GM12892 (cell line): ENCODE measurements at places on chromosomes 7 and 10.

DNA sequence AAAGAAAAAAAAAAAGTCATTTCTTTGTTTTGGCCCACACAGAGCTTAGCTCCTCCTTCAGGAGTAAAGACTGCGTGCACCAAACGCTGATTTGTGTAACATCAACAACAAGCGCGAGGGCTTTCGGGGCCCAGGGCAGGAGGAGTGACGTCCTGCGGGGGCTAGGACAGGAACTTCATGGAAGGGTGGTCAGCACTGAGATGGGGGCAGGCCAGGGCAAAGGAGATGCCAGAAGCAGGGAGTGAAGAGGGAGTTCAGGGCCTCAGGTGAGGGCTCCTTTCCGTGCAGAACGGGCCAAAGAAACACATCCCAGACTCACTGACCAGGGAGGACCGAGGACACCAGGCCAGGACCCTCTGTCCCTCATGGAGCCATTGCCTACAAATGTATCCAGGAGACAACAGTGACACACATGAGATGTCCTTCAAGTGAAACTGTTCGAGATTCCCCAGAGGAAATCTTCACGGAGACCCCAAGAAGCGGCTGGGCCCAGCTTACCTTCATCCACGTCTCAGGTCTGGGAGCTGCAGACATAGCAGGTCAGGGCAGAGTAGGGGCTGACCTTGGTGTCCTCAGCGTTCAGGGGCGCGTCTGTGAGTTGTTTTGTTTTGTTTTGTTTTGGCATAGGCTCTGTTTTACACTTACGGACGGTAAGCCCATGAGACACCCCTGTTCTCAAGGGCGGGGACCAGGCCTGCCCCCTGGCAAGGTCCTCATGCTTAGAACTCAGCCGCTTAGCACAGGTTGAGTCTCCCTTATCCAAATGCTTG, 30.4 kb upstream of the SHH start:
- no peak for DNase-seq

GRCh38 chr7:85521108-85521694, 334.3 kb upstream of the SEMA3D start:
- no peak for DNase-seq

DNA sequence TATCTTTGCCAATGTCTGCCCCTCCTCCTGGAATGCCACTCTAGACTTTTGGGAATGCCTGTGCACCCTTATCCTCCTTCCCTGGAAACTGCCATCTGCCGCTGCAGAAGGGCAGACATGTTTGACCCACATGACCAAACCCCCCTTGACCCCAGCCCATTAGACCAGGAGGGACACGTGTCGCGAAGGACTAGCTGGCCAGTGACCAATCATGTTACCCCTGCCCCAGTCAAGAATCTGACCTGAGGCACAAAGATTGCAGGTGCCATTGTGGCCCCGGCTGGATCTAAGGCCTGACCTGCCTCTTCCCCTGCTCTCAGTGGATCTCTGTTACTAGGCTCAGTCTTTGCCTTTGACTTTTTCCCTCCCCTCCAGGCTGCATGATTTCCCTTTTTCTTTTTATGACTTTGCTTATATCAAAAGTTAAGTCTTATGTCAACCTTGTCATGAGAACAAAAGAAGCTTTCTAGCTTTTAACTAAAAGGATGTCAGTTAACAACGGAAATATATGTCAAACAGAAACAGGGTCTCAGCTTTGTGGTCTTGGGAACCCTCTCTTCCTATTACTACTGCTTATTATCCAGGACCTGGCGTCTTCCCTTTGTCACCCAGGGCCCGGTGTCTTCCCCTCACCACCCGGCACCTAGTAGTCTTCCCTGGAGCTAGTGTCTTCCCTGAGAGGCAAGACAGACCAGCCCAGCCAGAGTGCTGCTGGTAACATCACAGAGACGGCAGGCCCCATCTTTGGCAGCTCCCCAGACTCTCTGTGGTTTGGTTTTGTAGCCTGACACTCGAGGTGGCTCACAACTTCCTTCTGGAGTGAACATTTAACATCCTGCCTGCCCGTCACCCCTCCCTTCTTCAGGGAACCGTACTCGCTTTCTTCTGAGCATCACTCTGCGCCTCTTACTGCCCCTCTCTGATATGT, 24.4 kb upstream of the PPIF start:
- no peak for DNase-seq

DNA sequence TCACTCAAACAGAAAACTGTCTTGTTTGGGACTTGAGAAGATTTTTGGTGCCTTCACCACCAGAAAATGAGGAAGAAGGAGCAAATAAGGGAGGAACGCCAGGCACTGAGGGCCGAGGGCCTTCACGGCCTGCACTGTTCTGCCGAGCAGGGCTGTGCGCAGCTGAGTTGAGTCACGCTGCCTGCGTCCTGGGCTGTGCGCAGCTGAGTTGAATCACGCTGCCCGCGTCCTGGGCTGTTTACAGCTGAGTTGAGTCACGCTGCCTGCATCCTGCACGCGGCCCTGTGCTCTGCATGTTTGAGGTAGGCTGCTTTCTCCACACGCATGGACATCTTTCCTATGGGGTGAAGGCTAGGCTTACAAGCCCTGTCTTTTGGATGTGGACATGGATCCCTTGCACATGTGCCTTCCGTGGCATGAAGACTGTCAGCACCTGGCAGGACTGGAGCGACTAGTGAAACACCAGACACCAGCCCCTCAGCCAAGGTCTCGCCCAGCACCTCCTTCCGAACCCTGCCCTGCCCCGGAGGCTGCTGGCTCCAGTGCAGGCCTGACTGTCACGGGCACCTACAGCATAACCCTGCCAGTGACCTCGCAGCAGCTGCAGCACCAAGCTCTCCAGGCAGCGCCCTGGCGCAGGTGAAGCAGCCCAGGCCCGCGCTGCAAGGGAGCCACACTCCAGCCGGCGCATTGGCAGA, 96.7 kb downstream of the HTR5A start:
- DNase-seq = no peak

DNA sequence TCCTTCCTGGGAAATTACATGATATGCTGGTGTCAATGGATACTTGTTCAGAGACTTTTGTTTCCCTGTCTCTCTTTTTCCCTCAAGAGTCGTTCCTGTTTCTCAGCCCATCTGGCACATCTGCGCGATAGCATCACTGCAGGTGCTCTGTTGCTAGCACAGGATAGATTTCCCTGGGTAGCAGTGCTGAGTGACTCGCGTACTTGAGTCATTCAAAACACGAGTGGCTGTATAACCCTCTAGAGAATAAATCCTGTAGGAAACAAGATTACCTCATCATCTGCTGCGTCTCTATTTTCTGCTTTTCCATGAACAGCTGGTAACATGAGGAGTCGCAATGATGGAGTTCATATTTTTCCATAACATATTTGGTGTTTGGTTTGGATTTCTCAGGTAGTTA, 452.0 kb upstream of the FZD8 start:
- no peak for DNase-seq

GRCh38 chr10:51879238-51879637, 179.8 kb upstream of the CSTF2T start:
- DNase-seq = no peak

- no peak for DNase-seq
Measured at GRCh38 chr7:18648849-18649758, 153.6 kb downstream of the HDAC9 start.

- peak; percentile 56 for DNase-seq
Measured at GRCh38 chr10:69317175-69317604, 38.9 kb downstream of the HK1 start.

GRCh38 chr7:46725838-46726237, 804.8 kb upstream of the IGFBP3 start:
- DNase-seq = no peak

GRCh38 chr7:80410081-80410480, 101.8 kb downstream of the GNAT3 start:
- no peak for DNase-seq

- DNase-seq = no peak
Measured at GRCh38 chr10:114541797-114542160, 116.3 kb downstream of the ABLIM1 start.

- DNase-seq = no peak
Measured at GRCh38 chr7:127732306-127732705, 80.3 kb downstream of the SND1 start.

GRCh38 chr7:2521341-2521745, 1.8 kb downstream of the LFNG start:
- no peak for DNase-seq

GRCh38 chr7:49151146-49151545, 226.8 kb downstream of the CDC14C start:
- DNase-seq = no peak

- DNase-seq = no peak
Measured at GRCh38 chr10:34768972-34769330, 46.1 kb downstream of the PARD3 start.

GRCh38 chr10:99232360-99232999, 3.2 kb downstream of the HPSE2 start:
- no peak for DNase-seq

DNA sequence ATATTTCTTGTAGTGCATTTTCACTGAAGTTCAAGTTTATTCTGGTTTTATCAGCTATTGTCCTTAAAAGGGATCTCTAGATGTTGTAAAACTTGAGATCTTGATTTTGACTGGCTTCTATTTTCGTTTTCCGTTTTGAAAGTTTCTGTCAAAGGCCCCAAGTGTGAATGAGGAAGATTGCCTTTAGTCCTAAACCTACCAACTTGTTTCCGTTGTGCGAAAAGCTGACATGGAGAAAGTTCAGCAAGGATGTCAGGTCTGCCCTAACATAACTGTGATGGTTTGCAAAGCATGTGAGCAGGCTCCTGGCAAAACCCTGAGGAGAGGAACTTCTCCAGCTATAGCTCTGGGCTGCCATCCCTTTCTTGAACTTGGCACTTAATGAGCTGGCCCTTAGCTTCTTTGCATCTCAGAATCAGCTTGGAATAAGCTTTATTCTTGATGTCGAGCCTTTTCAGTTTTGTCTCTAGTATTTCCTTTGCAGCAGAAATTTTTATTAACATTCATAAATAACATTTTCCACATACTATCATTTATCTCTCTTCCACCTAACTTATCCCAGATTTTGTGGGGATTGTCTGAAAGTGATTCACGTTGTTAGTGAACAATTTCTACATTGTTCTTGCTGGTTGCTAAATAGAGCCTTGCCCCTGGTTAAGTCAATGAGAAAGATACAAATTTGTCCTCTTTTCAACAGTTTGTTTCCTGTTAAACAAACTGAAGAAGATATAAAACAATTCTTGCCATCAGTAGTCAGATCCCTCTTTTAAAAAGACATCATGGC, 559.4 kb downstream of the SUGCT start:
- no peak for DNase-seq
